Placental epithelial cell (primary cell): ENCODE measurements at places on chromosomes 2 and 18. TPM values are rescaled to one million over a fixed set of nuclear protein-coding genes. Genes with fewer than 3 reads are reported as not detected.

Gene PDE1A
- 0.39 and 0.43 TPM in 2 replicates for total RNA-seq

Gene C2orf66
- under 0.01 and 0.11 TPM in 2 replicates for total RNA-seq

Gene IL37
- total RNA-seq = not detected in 2 replicates

Gene GPBAR1
- 0.39 and 1.2 TPM in 2 replicates for total RNA-seq

Gene OR6B2
- not detected in 2 replicates for total RNA-seq

Gene RMC1
- 16.1 and 25.2 TPM in 2 replicates for total RNA-seq
